ENCODE measurements at places on chromosomes 13 and 19. TPM values are rescaled to one million over a fixed set of nuclear protein-coding genes. Genes with fewer than 3 reads are reported as not detected.

- no peak for DNase-seq
- no peak overlapping the region for H3K27ac ChIP-seq
- no peak overlapping the region for H3K4me3 ChIP-seq
- no peaks in the 10 kb centered on the region for H3K36me3 ChIP-seq
- peaks cover 13% of the 10 kb centered on the region for H3K4me1 ChIP-seq
Observed at GRCh38 chr13:46983881-46984280, 87.0 kb upstream of the HTR2A start.

GRCh38 chr19:16851031-16851712 lies 22.0 kb downstream of the SIN3B start:
- H3K36me3 ChIP-seq: peaks cover 56% of the 10 kb centered on the region
- H3K4me1 ChIP-seq: no peaks in the 10 kb centered on the region
- H3K4me3 ChIP-seq: no peak overlapping the region
- no peak for DNase-seq

The ZNF552 gene
- 23.9 TPM for total RNA-seq

DNA sequence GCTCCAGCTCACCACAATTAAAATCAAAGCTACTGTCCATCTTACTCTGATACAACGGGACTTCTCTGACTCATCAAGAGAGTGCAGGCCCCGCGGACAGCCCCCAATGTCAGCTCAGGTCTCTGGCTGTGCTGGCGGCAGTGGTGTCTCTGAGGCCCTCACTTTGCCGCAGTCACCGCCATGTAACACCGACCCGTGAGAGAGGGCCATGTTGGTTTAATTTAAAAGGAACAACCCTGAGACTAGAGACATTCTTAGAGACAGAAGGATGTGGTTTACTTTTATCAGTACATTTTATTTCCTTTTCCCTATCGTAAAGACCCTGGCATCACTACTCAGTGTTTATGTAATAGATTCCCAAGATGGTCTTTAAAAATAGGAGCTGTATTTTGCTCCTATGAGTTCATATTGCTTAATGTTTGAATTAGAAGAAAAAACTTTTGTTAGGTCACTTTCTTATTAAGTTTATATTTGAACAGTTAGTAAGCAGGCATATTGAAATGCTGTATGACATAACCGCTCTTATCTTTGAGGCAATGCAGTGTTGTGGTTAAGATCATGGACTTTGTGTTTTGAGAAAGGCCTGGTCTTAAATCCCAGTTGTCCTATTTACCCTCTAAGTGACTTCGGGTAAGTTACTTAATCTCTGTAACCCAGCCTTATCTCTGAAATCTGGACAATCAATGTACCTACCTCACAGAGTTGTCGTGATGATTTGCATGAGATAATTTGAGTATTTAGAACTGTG lies 23.4 kb downstream of the DGKH start:
- no peak overlapping the region for H3K27ac ChIP-seq
- DNase-seq: no peak
- no peaks in the 10 kb centered on the region for H3K27me3 ChIP-seq
- H3K4me3 ChIP-seq: no peak overlapping the region
- peaks cover 19% of the 10 kb centered on the region for H3K4me1 ChIP-seq
- H3K36me3 ChIP-seq: no peaks in the 10 kb centered on the region

DNA sequence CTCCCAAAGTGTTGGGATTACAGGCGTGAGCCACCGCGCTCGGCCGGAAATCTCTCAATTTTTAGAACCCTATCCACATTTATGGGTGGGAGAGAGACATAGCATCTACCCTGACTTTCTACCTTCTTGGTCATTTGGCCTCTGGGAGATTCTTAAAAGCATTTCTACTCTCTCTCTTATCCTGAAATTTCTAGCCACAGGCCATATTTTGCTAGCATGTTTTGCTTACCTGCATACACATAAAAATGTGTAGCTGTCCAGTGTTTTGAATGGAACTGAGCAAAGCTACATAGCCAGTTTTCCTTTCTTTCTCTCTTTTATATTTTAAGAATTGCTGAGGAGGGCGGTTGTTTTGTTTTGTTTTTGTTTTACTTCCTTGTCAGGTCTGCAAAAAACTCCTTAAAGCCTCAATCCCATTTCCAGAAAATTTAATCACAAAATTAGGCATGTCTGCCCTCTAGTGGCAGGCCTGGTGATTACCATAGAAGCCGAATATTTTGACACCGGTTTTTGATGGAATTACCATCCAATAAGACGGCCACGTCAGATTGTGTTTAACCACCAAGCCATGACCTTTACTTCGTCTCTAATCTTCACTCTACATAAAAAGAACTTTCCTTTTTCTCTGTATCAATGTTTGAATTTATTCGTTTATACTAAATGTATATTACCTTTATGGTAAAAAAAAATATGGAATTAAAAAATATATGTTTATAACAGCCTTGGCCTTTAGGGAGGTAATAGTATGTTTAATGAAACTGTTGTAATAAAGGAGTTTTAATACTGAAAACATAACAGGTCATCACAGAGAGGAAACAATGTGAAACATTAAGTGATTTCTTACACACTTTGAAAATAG lies 34.4 kb upstream of the OXGR1 start:
- no peak overlapping the region for H3K4me3 ChIP-seq
- H3K36me3 ChIP-seq: no peaks in the 10 kb centered on the region
- DNase-seq: no peak
- peaks cover 7% of the 10 kb centered on the region for H3K4me1 ChIP-seq
- H3K27me3 ChIP-seq: no peaks in the 10 kb centered on the region
- H3K27ac ChIP-seq: no peak overlapping the region

The N4BP2L1 gene
- 31.7 TPM for total RNA-seq

DNA sequence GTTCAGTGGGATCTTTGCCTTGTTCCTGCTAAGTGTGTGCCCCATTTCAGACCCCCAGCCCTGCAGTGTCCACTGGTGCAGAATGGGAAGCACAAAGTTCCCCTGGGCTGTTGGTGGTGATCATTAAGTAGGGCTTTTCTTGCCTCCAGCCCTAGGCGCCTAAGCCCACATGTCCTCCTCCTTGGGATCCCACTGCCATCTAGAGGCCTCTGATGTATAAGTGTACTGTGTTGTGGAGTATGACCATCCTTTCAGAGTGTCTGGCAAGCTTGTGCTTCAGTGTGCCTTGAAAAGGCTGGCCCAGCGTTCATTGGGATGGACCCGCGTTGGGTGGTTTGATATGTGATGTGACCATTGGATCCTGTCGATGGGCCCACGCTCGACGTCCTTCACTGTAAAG lies 71.2 kb downstream of the WASF3 start:
- H3K27ac ChIP-seq: no peak overlapping the region
- no peaks in the 10 kb centered on the region for H3K4me1 ChIP-seq
- H3K36me3 ChIP-seq: no peaks in the 10 kb centered on the region
- H3K4me3 ChIP-seq: no peak overlapping the region
- DNase-seq: no peak

DNA sequence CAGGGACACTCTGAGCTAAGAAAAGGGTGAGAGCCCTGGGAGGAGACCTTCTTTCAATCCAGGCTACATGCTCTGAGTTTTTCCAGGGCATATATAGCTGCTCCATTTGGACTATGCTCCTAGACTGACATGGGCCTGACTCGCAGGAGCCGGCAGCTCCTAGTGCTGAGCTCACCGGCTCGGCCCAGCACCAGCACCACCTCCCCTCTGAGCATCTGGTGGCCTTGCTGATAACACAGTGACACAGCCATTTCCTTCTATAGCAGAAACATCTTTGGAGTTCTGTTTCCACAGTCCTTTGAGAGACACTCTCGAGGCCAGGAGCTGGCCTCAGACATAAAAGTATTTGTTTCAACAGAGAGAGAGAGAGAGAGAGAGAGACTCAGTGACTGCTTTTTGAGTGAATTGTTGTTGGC lies 184.9 kb downstream of the TM9SF2 start:
- no peaks in the 10 kb centered on the region for H3K27me3 ChIP-seq
- peaks cover 15% of the 10 kb centered on the region for H3K4me1 ChIP-seq
- DNase-seq: no peak
- no peak overlapping the region for H3K27ac ChIP-seq

DNA sequence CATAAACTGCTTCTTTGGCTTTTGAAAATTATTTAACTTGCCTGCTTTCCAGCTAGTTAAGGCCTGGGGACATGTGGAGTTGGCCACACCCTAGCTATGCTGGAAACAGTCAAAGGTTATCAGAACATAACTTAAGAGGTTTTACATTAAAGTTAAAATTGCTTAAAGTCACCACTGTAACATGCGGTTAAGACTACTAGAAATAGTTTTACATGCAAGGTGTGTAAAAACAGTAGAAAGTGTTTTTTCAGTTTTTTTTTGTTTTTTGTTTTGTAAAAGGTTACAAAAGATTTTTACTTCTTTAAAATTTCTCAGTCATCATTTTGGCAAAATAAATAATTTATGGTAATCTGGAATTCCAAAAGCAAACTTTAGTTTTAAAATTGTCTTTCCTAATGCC lies 763.1 kb downstream of the UQCRFS1 start:
- H3K36me3 ChIP-seq: no peaks in the 10 kb centered on the region
- H3K4me3 ChIP-seq: no peak overlapping the region
- no peak for DNase-seq
- no peak overlapping the region for H3K27ac ChIP-seq
- H3K4me1 ChIP-seq: no peaks in the 10 kb centered on the region
- no peaks in the 10 kb centered on the region for H3K27me3 ChIP-seq

DNA sequence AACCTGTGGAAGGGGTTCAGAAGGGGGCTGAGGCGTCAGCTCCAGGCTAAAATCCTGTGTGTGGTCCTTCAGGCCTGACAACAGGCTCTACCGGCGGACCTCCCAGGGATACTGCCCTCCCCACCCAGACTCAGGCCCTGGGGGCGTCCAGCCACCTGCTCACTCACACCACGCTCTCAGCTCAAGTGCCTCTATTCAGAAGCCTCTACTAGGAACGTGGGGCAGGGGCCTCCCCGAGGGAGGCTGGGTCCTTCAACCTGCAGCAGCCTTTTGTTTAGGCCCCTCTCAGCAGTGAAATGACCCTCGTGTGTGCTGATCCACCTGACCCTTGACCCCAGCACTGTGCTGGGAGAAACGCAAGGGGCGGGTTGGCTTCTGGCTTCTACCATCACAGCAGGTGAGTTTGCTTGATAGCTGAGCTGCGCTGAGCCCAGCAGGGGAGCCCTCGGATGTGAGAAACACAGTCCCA lies 10.6 kb downstream of the PLPP2 start:
- no peaks in the 10 kb centered on the region for H3K27me3 ChIP-seq
- no peak for DNase-seq
- H3K4me1 ChIP-seq: no peaks in the 10 kb centered on the region
- H3K36me3 ChIP-seq: no peaks in the 10 kb centered on the region

DNA sequence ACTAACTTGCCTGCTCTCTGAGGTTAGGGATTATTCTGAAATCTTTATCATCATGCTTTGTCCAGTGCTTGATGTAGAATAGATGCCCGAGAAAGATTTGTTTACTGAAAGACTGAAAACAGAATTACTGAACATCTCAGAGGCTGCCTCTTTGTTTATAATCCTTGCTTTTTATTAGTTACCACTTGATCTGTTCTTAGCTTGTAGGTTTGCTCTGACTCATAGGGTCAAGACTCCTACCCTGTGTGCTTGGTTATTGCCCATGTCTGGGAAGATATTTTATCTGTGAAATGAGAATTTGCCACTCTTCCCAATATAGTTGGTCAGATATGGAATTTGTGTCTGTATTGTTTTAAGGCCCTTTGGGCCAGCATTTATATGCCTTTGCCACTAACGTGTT lies 675.3 kb downstream of the DIAPH3 start:
- no peak overlapping the region for H3K27ac ChIP-seq
- no peaks in the 10 kb centered on the region for H3K4me1 ChIP-seq
- DNase-seq: no peak

Data from thoracic aorta (tissue), 2 donors.